ENCODE measurements at places on chromosomes 5 and 9. TPM values are rescaled to one million over a fixed set of nuclear protein-coding genes. Genes with fewer than 3 reads are reported as not detected.

- DNase-seq: no peak
Measured at GRCh38 chr5:111869681-111870080, 112.7 kb upstream of the NREP start.

The SPINK4 gene
- not detected for total RNA-seq

The GOLGA1 gene
- 10.5 TPM for total RNA-seq

The HINT2 gene
- total RNA-seq: 34.2 TPM

Measured in K562 (cell line).